Omental fat pad (tissue), 4 donors: ENCODE measurements at places on chromosomes 6 and 20. TPM values are rescaled to one million over a fixed set of nuclear protein-coding genes. Genes with fewer than 3 reads are reported as not detected.

FAM217A gene
- not detected for total RNA-seq

CD109 gene
- total RNA-seq, result 16.3 TPM

GZF1 gene
- total RNA-seq, result 18.6 TPM

BMP5 gene
- not detected for total RNA-seq

FAM83D gene
- total RNA-seq, result 3.2 TPM

TTK gene
- total RNA-seq, result 0.19 TPM

HFE gene
- 10.7 TPM for total RNA-seq

OSTM1 gene
- 45.6 TPM for total RNA-seq

SLC24A3 gene
- total RNA-seq, result 6.3 TPM

SMOC2 gene
- 126 TPM for total RNA-seq

PDE10A gene
- 15.3 TPM for total RNA-seq

SLC22A2 gene
- total RNA-seq, result not detected

HLA-G gene
- total RNA-seq, result not detected

PRL gene
- total RNA-seq, result not detected

CAGE1 gene
- not detected for total RNA-seq

PHACTR1 gene
- total RNA-seq, result 17.5 TPM

DSN1 gene
- 5.3 TPM for total RNA-seq

GLP1R gene
- not detected for total RNA-seq

SLA2 gene
- 1.1 TPM for total RNA-seq

DNMT3B gene
- total RNA-seq, result 0.24 TPM

PXT1 gene
- not detected for total RNA-seq

MAP3K5 gene
- total RNA-seq, result 41.4 TPM

PGC gene
- total RNA-seq, result not detected

EDN3 gene
- not detected for total RNA-seq

CGAS gene
- total RNA-seq, result 7.4 TPM

GLO1 gene
- 60.6 TPM for total RNA-seq

RFX6 gene
- total RNA-seq, result not detected

TUBB1 gene
- 0.56 TPM for total RNA-seq

CST7 gene
- total RNA-seq, result 6.4 TPM

PREX1 gene
- total RNA-seq, result 121 TPM

PAK5 gene
- not detected for total RNA-seq

SALL4 gene
- not detected for total RNA-seq

BNIP5 gene
- not detected for total RNA-seq

MARCKS gene
- total RNA-seq, result 22.6 TPM

PNPLA1 gene
- total RNA-seq, result not detected
